GM23248 (cell line): ENCODE measurements at places on chromosomes 1 and 21. TPM values are rescaled to one million over a fixed set of nuclear protein-coding genes. Genes with fewer than 3 reads are reported as not detected.

DNA sequence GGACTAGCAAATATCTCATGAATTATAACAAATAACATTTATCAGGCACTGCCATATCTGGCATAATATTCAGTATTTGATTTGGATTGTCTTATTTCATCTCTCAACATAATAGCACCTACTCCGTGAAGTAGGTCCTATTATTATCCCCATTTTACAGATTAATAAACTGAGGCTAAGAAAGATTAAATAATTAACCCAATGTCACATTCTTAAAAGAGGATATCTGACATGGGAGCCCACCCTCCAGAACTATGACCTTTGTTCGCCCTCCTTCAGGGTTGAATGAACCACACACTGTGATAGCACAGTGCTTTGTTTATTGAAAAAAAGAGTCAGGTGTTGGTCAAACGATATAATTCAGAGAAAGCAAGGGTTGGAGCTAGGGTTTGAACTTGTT lies 19.4 kb upstream of the MAGI3 start:
- no peak overlapping the region for H3K27ac ChIP-seq
- no peak overlapping the region for H3K4me3 ChIP-seq
- H3K27me3 ChIP-seq = no peaks in the 10 kb centered on the region
- DNase-seq = no peak

- peaks cover 12% of the 10 kb centered on the region for H3K4me1 ChIP-seq
- H3K27me3 ChIP-seq = no peaks in the 10 kb centered on the region
- H3K36me3 ChIP-seq = no peaks in the 10 kb centered on the region
- H3K4me3 ChIP-seq = no peak overlapping the region
Measured at GRCh38 chr1:58528518-58528917, 18.0 kb downstream of the OMA1 start.

DNA sequence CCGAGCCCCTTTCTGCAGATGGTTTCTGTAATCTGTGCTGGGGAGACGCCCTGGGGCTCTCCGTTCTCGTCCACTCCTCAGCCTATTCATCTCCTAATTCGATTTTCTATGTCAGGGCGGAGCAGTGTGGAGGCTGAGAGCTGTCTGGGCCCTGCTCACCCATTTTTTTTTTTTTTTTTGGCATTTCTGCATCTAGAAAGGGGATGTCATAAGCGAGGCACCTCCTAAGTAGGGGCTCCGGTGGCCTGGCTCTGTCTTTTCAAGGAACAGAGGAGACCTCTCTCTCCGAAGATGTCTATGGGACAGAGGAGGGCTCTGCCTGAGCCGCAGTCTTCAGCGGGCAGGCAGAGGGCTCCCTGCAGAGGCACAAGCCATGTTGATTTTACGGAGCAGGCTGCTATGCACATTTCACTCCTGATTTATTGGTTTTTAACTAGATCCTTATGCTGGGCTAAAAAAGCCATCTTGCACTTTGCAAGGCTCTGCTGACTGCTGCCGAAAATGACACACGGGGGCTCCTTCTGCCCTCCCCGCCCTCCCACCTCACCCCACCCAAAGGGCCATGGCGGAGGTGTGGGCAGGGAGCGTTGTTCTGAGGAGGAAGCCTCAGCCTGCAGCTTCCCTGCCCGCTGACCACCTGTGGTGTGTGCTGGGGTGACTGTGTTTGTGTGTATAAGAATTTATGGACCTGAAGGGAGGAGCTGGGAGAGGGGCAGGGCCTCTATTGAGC lies 71.0 kb downstream of the FOXD2 start:
- H3K36me3 ChIP-seq = no peaks in the 10 kb centered on the region
- H3K27me3 ChIP-seq = peaks cover 41% of the 10 kb centered on the region
- H3K4me3 ChIP-seq = peak overlapping the region; percentile 65
- peak; percentile 21 for DNase-seq

DNA sequence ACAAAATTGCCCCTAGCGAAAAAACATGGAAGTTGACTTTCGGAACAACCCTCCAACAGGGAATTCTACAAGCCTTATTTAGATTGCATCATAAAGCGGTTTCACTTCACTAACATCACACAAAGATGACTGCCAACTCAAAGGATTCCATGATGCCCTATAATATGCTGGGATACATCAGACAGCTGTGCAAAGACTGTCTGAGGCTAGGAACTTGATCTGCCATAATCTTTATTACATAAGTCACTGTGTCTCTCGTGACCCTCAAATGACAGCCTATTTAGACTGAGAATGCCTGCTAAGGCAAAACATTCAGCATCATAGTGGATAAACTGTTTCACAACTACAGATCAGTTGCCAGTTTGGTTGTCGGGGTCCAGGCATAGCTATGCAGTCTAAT lies 23.8 kb downstream of the FH start:
- H3K27me3 ChIP-seq = no peaks in the 10 kb centered on the region
- H3K4me3 ChIP-seq = no peak overlapping the region
- no peaks in the 10 kb centered on the region for H3K4me1 ChIP-seq
- peaks cover 46% of the 10 kb centered on the region for H3K36me3 ChIP-seq
- no peak for DNase-seq

- peaks cover 9% of the 10 kb centered on the region; the same call in 1 of the 2 replicates for H3K36me3 ChIP-seq
- peak; percentile 80 for DNase-seq
- no peaks in the 10 kb centered on the region for H3K27me3 ChIP-seq
- peaks cover 9% of the 10 kb centered on the region; the same call in 1 of the 2 replicates for H3K4me1 ChIP-seq
- no peak overlapping the region for H3K4me3 ChIP-seq
Measured at GRCh38 chr1:206479183-206480125, 9.2 kb downstream of the IKBKE start.

- H3K27ac ChIP-seq = no peak overlapping the region
- no peak for DNase-seq
- H3K4me3 ChIP-seq = no peak overlapping the region
- no peaks in the 10 kb centered on the region for H3K27me3 ChIP-seq
- no peaks in the 10 kb centered on the region for H3K4me1 ChIP-seq
Measured at GRCh38 chr1:92854101-92854785, 22.4 kb downstream of the RPL5 start.

DNA sequence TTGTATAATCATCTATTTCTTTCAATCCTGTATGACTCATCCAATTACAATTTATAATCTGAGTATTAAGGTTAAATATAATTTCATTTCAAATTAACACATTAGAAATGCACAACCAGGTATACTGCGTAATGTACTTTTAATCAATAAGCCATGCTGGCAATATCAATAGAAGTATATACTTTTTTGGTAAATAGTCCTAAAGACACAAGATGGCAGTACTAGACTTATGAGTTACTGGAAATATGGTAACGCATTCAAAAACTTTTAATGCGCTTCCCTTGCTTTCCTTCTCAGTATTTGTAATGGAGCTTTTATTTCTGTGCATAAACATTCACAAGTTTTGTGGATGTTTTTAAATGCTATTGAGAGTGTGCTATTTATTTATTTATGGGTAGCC lies 1162.0 kb upstream of the TMPRSS15 start:
- no peak overlapping the region for H3K27ac ChIP-seq
- no peak overlapping the region for H3K4me3 ChIP-seq
- no peaks in the 10 kb centered on the region for H3K27me3 ChIP-seq
- H3K4me1 ChIP-seq = no peaks in the 10 kb centered on the region
- DNase-seq = no peak
- H3K36me3 ChIP-seq = no peaks in the 10 kb centered on the region

DNA sequence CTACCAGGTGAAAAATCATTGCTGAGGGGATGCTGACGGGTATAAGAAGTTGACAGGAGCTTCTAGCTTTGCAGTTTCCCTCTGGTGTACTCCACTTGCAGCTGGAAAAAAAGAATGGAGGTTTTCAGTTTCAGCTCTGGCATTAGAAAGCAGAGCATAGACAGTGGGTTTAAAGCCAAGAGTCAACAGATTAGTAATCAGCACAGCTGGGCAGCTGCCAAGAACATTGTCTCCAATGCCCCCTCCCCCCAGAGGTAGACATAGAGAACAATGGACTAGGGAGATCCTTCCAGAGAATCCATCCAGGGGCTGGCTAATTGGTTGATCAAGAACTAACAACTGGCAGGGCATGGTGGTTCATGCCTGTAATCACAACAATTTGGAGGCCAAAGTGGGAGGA lies 10.1 kb upstream of the ZBTB8B start:
- no peak overlapping the region for H3K4me3 ChIP-seq
- H3K36me3 ChIP-seq = no peaks in the 10 kb centered on the region
- no peaks in the 10 kb centered on the region for H3K4me1 ChIP-seq
- H3K27me3 ChIP-seq = peaks cover 6% of the 10 kb centered on the region; the same call in 1 of the 2 replicates
- H3K27ac ChIP-seq = no peak overlapping the region

GRCh38 chr1:2376931-2377672 lies 14.3 kb downstream of the MORN1 start:
- H3K27ac ChIP-seq = no peak overlapping the region
- no peak overlapping the region for H3K4me3 ChIP-seq
- DNase-seq = no peak
- H3K27me3 ChIP-seq = no peaks in the 10 kb centered on the region
- no peaks in the 10 kb centered on the region for H3K4me1 ChIP-seq
- no peaks in the 10 kb centered on the region for H3K36me3 ChIP-seq

DNA sequence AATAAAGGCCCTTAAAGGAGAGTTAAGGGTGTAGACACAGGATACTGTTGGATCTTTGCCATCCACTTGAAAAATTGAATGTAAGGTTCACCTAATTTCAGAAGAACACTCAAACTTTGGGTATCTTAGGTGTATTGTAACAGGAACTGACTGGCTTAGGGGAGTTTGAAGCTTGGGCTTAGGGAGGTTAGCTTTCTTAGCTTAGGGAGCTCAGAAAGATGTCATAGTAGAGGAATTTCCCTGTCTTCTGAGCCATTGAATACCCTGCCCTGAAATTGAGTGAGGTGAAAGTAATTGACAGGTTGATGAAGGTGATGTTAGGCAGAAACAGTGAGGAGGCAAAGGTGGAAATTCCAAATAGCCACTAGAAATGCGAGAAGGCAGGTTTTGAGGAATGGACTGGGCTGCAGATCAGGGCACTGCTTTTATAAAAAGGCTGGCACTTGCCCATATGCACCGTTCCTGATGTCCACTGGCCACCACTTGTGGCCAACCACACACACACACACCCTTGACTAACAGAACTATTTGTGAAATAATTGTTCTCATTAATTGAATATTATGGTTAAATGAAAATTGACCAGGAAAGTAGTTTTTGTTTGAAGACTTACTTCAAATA lies 16.5 kb downstream of the BACH1 start:
- H3K27ac ChIP-seq = no peak overlapping the region
- no peaks in the 10 kb centered on the region for H3K27me3 ChIP-seq
- no peak overlapping the region for H3K4me3 ChIP-seq
- peaks cover 49% of the 10 kb centered on the region for H3K4me1 ChIP-seq
- H3K36me3 ChIP-seq = peaks cover 6% of the 10 kb centered on the region; the same call in 1 of the 2 replicates
- DNase-seq = no peak

GRCh38 chr1:85258536-85259117 lies 835 bp downstream of the C1orf52 start:
- H3K36me3 ChIP-seq = peaks cover 37% of the 10 kb centered on the region
- H3K27me3 ChIP-seq = no peaks in the 10 kb centered on the region
- H3K4me1 ChIP-seq = peaks cover 45% of the 10 kb centered on the region
- peak; percentile 59 for DNase-seq
- peak overlapping the region; percentile 93 for H3K4me3 ChIP-seq

DNA sequence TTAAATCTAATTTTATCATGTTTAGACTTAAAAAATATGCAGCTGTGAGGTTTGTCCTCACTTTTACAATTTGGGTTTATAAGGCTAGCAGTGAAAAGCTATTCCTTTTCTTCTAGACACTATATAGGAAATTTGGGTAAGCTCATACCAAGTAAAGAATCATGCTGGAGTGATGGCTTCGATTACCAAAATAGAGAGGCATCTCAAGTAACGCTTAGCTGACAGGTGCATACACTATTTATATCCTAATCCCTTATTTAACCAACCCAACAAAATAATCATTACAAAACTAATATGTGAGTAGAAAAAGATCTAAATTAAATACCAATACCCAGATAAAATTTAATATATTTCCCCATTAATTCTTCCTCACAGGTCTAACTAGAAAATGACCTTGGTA lies 193.2 kb downstream of the LHX8 start:
- no peak overlapping the region for H3K4me3 ChIP-seq
- no peak for DNase-seq
- no peaks in the 10 kb centered on the region for H3K4me1 ChIP-seq
- no peaks in the 10 kb centered on the region for H3K27me3 ChIP-seq
- H3K36me3 ChIP-seq = no peaks in the 10 kb centered on the region

GRCh38 chr1:97277891-97278654 lies 556.5 kb downstream of the PTBP2 start:
- H3K4me3 ChIP-seq = peak overlapping the region; percentile 28
- DNase-seq = peak; percentile 86
- no peaks in the 10 kb centered on the region for H3K36me3 ChIP-seq
- no peaks in the 10 kb centered on the region for H3K27me3 ChIP-seq

DNA sequence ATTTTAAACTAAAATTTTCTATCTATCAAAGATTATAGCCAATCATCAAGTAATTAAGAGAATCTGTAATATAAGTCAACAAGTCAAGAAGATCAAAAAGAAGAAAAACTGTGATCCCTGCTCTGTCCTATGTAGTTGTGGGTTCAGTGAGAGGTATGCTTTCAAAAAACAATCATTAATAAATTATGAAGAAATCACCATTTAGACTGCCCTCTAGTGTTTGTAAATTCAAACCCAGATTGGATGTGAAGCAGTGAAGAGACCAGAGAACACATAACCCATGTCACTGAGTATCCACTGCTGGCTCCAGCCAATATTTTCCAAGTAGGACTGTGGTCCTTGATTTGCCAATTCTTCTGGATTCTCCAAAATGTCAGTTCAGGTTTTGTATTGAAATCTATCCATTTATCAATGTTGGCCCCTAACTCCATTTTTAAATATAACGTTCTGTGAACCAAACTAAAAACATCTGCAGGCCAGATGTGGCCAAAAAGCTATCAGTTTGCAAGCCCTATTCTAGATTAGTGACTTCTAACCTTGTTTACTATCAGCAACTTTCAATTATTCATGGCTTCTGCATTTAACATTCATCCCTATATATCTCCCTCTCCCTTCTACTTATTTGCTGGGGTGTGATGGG lies 467.5 kb upstream of the CXADR start:
- no peaks in the 10 kb centered on the region for H3K27me3 ChIP-seq
- H3K4me3 ChIP-seq = no peak overlapping the region
- H3K4me1 ChIP-seq = peaks cover 4% of the 10 kb centered on the region
- DNase-seq = peak; percentile 53

GRCh38 chr1:109476825-109477224 lies 6.9 kb upstream of the ATXN7L2 start:
- DNase-seq = no peak
- H3K27me3 ChIP-seq = 0 out of 2 replicates have a peak, but pooled peaks cover 7% of the 10 kb centered on the region
- H3K27ac ChIP-seq = no peak overlapping the region
- no peaks in the 10 kb centered on the region for H3K4me1 ChIP-seq

DNA sequence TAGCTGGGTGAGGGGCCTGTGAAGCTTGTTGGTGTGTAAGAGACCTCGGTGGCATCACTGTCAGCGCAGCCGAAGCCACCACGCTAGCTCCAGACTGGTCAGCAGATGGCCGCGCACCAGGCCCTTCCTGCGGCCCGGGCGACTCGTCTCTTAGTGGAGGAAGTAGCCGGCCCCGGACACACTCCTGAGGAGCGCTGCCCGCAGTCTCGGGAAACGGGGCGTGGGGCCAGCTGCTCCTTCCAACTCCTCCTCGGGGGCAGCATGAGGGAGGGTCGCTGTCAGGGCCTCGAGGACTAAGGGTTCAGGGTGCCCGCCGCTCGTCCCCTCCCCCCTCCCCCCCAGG lies 20.4 kb downstream of the H3-3A start:
- H3K4me1 ChIP-seq = peaks cover 3% of the 10 kb centered on the region; the same call in 1 of the 2 replicates
- H3K27ac ChIP-seq = peak overlapping the region; percentile 41
- peak; percentile 83 for DNase-seq
- H3K4me3 ChIP-seq = peak overlapping the region; percentile 79

The TRIM67 gene
- total RNA-seq = not detected in 2 replicates

The NCSTN gene
- 104 and 110 TPM in 2 replicates for total RNA-seq

The CD5L gene
- total RNA-seq = not detected in 2 replicates

The FCRL4 gene
- total RNA-seq = not detected in 2 replicates

The CA6 gene
- not detected in 2 replicates for total RNA-seq

The ETV3L gene
- not detected in 2 replicates for total RNA-seq

The DMRTA2 gene
- total RNA-seq = not detected in 2 replicates

The DRAXIN gene
- 0.11 TPM in 1 of 2 replicates, not detected in the other for total RNA-seq

The PHF13 gene
- total RNA-seq = 21.3 and 21.5 TPM in 2 replicates

The WNT2B gene
- total RNA-seq = 0.13 and 2.1 TPM in 2 replicates

The PTPRC gene
- 0.38 and 0.86 TPM in 2 replicates for total RNA-seq

The GGPS1 gene
- total RNA-seq = 33.6 and 46.8 TPM in 2 replicates

The INPP5B gene
- 24.4 and 34.3 TPM in 2 replicates for total RNA-seq
